ENCODE measurements at places on chromosomes 1 and 21. TPM values are rescaled to one million over a fixed set of nuclear protein-coding genes. Genes with fewer than 3 reads are reported as not detected.

Gene LRRC71
- total RNA-seq = not detected

Gene PPM1J
- 22.4 TPM for total RNA-seq

Gene BEND5
- total RNA-seq = 6.8 TPM

Gene FGR
- 0.16 TPM for total RNA-seq

DNA sequence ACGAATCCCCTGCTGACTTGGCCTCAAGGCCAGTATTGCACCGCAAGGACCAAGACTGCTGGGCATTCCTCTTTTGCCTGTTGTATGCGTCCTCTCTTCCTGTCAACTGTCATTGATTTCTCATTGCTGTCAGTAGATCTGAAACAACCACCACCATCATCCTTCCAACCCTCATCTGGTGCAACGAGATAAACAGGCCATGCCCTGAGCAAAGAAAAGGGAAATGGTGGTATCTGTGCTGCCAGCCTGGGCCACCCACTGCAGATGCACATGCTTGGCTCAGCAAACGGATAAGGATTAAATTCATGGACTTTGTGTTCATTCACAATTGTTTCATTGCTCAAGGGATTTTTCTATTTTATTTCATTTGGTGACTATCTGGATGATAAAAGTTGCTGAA is 13.6 kb downstream of the OXCT2 start:
- no peaks in the 10 kb centered on the region for H3K4me1 ChIP-seq
- no peak for DNase-seq
- H3K36me3 ChIP-seq = no peaks in the 10 kb centered on the region
- no peaks in the 10 kb centered on the region for H3K27me3 ChIP-seq

DNA sequence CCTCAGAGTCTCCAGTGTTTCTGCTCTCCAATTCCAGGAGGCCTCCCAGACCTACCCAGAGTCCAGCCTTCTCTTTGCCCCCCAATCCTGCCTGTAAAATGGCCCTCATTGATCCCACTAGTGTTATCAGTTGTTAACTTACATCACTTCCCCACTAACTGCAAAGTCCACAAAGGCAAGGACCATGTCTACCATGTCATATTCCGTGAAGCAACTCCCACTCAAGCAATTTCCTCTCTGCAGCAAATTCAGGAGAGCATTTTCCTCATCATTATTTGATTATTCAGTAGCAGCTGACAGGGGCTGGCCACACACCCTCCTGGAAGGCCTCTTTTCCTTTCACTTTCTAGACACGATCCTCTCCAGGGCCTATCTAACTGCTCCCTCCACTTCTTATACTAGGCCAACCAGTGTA is 153.5 kb downstream of the RERE start:
- H3K4me3 ChIP-seq = no peak overlapping the region
- H3K4me1 ChIP-seq = peaks cover 71% of the 10 kb centered on the region
- no peak overlapping the region for H3K27ac ChIP-seq
- H3K36me3 ChIP-seq = no peaks in the 10 kb centered on the region
- no peak for DNase-seq

- H3K36me3 ChIP-seq = peaks cover 4% of the 10 kb centered on the region
- H3K4me1 ChIP-seq = peaks cover 25% of the 10 kb centered on the region
- no peak overlapping the region for H3K4me3 ChIP-seq
- H3K27ac ChIP-seq = 0 out of 2 replicates have a peak overlapping the region, but pooled peaks have one; percentile 45
- no peaks in the 10 kb centered on the region for H3K27me3 ChIP-seq
These were observed 7.3 kb downstream of the CSTB start for GRCh38 chr21:43768868-43769167.

DNA sequence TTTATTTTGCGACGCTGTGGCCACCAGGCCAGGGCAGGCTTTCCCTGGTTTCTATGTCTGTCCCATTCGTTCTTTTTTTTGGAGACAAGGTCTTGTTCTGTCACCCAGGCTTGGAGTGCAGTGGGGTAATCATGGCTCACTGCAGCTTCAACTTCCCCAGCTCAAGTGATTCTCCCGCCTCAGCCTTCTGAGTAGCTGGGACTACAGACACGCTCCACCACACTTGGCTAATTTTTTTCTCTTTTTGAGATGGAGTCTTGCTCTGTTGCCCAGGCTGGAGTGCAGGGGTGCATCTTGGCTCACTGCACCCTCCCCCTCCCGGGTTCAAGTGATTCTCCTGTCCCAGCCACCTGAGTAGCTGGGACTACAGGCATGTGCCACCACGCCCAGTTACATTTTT is 43.4 kb upstream of the WNT4 start:
- H3K36me3 ChIP-seq = no peaks in the 10 kb centered on the region
- no peak overlapping the region for H3K4me3 ChIP-seq
- H3K27me3 ChIP-seq = no peaks in the 10 kb centered on the region
- H3K4me1 ChIP-seq = no peaks in the 10 kb centered on the region
- DNase-seq = no peak

GRCh38 chr1:150724336-150724735 is 3.6 kb upstream of the HORMAD1 start:
- no peaks in the 10 kb centered on the region for H3K36me3 ChIP-seq
- H3K27me3 ChIP-seq = no peaks in the 10 kb centered on the region
- H3K4me1 ChIP-seq = no peaks in the 10 kb centered on the region
- no peak for DNase-seq
- no peak overlapping the region for H3K4me3 ChIP-seq

DNA sequence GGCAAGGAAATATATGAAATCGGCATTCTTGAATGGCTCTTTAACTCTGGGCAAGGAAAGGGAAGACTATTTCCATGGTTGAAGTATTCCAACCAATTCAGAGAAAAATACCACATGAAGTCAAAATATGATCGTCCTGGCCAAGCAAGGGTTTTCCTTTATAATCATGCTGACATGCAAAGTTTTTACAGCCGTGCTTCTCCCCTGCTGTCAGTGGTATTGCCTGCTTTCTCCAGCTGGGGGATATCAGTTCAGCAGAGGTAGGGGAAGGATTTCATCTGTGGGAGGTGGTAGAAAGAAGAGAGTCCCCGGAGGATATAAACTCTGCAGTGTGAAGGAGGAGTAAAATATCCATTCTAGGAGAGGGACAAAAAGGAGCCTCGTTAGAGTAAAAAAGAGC is 322.8 kb downstream of the PAPPA2 start:
- H3K4me3 ChIP-seq = no peak overlapping the region
- H3K36me3 ChIP-seq = no peaks in the 10 kb centered on the region
- peaks cover 10% of the 10 kb centered on the region for H3K4me1 ChIP-seq

GRCh38 chr21:45304945-45305344 is 17.2 kb upstream of the POFUT2 start:
- DNase-seq = no peak
- no peak overlapping the region for H3K27ac ChIP-seq
- no peaks in the 10 kb centered on the region for H3K36me3 ChIP-seq
- no peak overlapping the region for H3K4me3 ChIP-seq

DNA sequence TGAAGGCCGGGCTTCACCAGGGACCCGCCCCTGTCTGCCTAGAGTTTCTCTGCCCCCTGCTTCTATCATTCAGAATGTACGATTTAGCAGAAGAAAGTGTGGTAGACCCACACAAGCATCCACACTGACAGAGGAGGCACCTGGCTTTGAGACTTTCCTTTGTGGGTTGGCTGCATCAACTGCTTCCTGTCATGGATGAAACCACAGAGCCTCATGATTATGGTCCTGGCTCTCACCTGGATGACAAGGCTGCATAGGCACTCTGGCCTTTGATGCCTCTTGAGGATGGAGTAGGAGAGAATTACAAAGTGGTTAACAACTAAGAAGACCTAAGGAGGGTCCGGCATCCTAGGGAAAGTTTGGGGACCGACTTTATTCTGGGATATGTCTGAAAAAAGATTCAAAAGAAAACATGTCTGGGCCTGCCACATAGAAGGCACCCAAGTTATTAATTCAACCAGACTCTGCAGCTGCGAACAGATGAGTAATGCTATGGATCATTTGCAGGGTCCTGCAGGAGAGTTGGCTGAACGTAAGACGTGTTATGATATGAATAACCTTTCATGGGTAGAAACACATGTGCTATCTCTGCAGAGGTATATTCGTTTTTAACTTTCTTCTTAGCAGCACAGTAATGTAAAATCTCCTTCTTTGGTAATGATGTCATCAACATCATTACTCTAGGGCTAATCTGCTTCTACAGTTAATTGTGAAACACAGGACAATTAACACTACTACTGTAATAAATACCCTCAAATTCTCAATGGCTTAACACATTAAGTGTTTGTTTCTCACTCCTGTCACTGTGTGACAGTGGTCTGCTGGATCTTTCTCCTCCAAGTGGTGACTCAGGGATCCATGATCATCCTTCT is 136.2 kb downstream of the SLC35F3 start:
- no peaks in the 10 kb centered on the region for H3K36me3 ChIP-seq
- no peaks in the 10 kb centered on the region for H3K27me3 ChIP-seq
- no peaks in the 10 kb centered on the region for H3K4me1 ChIP-seq
- H3K27ac ChIP-seq = no peak overlapping the region
- no peak overlapping the region for H3K4me3 ChIP-seq
- DNase-seq = no peak

DNA sequence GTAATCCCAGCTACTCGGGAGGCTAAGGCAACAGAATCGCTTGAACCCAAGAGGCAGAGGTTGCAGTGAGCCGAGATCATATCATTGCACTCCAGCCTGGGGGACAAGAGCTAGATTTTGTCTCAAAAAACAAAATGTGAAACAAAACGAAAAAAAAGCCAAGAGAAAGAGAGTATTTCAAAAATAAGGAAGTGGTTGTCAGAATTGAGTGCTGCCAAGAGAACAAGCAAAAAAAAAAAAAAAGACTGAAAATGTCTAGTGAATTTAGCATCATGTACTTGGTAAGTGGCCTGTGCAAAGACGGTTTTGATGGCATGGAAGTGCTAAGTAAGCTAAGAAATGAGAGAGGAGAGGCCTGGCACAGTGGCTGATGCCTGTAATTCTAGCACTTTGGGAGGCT is 14.3 kb downstream of the KPNA6 start:
- DNase-seq = no peak
- peak overlapping the region; percentile 32 for H3K27ac ChIP-seq
- H3K4me3 ChIP-seq = no peak overlapping the region
- no peaks in the 10 kb centered on the region for H3K36me3 ChIP-seq

DNA sequence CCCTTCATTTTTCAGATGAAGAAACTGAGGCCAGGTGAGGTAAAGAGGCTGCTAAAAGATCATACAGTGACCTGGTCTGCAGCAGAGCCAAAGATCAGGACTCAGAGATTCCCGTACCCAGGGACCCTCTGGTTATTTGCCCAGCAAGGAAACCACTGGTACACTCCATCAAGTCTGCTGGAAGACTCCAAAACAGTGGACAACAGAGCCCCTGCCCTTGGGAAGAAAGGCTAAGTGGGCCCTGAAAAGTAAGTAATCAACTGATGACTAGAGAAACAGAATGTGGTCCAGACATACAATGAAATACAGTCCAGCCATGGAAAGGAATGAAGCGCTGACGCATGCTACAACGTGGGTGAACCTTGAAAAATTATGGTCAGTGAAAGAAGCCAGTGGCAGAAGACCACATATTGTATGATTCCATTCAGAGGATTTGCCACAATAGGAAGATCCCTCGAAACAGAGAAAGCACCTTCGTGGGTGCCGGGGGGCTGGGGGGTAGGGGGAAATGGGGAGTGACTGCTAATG is 106.4 kb downstream of the ETS2 start:
- H3K27me3 ChIP-seq = peaks cover 9% of the 10 kb centered on the region
- H3K27ac ChIP-seq = no peak overlapping the region
- peaks cover 20% of the 10 kb centered on the region for H3K4me1 ChIP-seq

- no peaks in the 10 kb centered on the region for H3K27me3 ChIP-seq
- DNase-seq = no peak
These were observed 180.0 kb downstream of the TTLL7 start for GRCh38 chr1:83818916-83819315.

Measured in GM23338 (cell line).